ENCODE measurements at places on chromosomes 2 and 18.
A peak's percentile ranks its signal among the peaks of the same experiment; 100 is the strongest.

- DNase-seq, result no peak
Measured at GRCh38 chr2:129881786-129882396, 97.6 kb upstream of the RAB6C start.

DNA sequence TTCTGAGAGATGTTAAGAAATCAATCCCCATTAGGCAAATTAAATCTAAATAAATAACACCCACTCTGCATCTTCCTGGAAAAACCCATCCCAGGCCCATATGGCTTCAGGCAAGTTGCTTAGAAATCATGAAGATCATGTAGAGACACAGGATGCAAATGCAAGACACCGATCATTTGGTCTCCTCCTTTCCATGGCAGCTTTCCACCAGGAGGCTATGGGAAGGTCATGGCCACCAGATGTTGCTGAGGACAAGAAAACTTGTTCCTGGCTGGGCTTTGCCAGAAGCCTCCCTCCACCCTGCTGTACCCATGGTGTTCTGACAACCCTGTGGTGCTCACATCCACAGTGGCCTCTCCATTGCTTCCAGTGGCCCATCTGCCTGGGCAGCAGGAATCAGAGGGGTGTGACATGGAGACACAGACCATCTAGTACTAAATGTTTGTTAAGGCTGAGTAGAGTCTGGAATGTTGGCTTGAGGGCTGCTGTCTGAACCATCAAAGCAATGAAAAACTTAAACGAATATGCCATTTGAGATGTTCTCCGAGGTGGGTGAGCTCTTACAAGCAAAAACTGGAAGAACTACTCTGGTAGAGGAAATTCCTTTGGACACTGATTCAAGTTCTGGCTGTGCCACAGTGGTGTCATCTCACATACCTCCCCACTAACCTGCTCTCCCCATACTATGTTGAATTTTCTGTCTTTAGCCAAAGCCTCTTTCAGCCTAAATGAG is 293.2 kb downstream of the TNS1 start:
- no peak for DNase-seq

GRCh38 chr2:37601569-37601968 is 69.9 kb downstream of the CDC42EP3 start:
- no peak for DNase-seq

DNA sequence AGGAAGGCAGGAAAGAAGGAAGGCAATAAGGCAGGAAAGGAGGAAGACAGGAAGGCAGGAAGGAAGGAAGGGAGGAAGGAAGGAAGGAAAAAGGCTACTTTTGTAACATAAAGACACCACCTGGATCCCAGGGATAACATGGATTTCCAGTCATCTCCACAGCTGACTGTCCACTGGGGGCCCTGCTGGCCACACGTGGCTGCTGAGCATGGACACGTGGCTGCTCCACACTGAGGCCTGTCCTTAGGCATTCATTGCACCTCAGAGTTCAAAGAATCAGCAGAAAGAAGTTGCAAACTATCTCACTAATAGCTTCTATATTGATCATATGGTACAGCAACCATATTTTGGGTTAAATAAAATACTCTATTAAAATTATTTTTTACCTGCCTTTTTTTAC is 130.2 kb upstream of the SALL3 start:
- no peak for DNase-seq

DNA sequence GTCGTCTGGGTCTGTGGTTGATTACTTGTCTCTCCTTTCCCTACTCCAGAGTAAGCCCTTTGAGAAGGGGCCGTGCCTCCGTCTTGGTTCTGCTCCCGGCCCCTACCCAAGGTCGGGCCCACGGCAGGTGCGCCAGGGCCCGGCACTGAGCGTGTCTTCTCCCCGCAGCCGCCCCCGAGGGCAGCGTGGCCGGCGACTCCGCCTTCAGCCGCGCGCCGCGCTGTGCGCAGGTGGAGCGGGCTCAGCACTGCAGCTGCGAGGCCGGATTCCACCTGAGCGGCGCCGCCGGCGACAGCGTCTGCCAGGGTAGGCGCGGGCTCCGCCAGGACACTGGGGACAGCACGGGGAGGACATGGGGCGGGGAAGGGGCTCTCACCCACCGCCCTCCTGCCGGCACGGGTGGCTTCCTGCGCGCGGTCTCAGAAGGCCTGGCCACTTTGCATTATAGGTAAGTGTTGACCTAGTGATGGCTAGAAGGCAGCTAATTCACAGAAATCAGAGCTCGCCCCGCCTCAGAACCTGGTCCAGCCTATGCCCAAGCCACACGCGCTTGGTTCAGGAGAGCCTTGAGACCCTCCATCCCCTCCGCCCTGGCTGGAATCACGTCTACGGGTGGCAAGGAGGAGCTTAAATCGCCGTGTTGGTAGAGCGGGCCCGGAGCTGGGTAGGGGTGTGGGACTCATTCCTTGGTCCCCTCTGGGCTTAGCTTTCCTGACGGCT is 43.5 kb downstream of the FBLN7 start:
- DNase-seq, result peak; percentile 81

DNA sequence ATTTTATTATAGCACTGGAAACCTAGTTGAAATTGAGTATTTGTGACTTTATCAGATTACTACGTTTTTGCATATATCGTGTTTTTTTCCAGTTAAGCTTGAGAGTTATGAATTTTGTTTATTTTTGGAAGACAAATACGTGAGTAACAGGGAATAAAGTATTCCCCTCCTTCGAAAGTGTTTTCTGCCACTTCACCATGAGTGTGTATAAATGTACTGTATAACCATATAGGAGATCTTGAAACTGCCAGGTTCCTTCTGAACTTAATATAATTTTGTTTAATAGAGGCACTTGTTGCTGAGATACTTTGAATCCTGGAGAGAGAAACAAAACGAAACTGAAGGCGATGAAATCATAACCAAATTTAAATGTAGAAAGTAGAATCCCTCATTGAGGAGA is 1004.4 kb upstream of the ZEB2 start:
- no peak for DNase-seq

DNA sequence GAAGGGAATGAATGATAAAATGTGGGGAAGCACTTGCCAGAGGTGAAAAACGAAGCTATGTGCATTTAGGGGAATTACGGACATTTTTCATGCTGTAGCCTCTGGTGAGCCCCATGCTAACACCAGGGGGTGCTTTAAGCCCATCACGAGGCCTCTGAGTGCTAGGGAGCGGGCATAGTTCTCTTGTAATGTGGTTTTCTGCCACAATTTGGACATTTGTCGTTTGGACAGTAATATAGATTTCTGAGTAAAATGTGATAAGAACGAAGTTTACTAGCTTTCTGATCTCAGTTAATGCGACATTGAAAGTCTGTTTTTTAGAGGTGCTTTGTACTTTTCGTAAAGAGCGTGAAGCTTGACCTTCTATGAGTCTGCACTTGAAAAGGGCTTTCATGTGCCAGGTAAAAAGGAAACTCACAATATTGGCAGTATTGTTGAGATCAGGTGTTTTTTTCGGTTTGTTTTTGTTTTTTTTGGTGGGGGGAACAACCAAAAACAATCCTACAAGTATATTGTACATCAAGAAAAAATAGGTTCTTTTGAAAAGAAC is 50.6 kb downstream of the TRAF3IP1 start:
- DNase-seq, result no peak

DNA sequence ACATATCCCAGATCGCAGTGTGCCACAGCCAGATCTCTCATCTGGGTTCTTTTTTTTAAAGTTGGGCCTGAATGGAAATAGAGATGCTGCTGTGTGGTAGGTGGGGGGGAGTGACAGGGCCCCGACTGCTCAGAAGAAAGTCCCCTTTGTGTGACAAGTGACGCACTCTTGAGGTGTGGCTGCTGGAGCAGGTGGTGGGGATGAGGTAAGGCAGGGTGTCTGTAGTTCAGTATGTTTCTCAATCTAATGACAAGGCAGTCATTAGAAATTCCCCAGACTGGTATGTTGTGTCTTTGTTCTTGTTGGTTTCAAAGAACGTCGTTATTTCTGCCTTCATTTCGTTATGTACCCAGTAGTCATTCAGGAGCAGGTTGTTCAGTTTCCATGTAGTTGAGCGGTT is 128.8 kb upstream of the TACR1 start:
- no peak for DNase-seq

- no peak for DNase-seq
Measured at GRCh38 chr2:216769626-216770025, 74.3 kb upstream of the IGFBP5 start.

GRCh38 chr2:18273205-18273604 is 287.2 kb downstream of the RDH14 start:
- DNase-seq, result no peak

DNA sequence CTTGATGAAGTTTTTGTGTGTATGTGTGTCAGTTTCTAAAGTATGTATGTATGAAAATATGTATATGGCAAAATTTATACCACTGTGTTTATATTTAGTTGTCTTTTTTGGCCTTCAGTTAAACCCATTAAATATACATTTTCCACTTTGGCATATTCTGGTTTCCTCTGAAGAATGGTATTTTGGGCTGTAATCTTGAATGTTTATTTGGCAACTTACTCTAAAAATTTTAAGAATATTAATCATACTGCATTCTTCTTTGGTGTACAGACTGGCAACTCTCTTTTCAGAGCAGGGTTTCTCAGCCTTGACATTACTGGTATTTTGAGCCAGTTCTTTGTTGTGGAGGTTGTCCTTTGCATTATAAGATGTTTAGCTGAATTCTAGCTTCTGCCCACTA is 27.9 kb upstream of the CCBE1 start:
- DNase-seq, result no peak

DNA sequence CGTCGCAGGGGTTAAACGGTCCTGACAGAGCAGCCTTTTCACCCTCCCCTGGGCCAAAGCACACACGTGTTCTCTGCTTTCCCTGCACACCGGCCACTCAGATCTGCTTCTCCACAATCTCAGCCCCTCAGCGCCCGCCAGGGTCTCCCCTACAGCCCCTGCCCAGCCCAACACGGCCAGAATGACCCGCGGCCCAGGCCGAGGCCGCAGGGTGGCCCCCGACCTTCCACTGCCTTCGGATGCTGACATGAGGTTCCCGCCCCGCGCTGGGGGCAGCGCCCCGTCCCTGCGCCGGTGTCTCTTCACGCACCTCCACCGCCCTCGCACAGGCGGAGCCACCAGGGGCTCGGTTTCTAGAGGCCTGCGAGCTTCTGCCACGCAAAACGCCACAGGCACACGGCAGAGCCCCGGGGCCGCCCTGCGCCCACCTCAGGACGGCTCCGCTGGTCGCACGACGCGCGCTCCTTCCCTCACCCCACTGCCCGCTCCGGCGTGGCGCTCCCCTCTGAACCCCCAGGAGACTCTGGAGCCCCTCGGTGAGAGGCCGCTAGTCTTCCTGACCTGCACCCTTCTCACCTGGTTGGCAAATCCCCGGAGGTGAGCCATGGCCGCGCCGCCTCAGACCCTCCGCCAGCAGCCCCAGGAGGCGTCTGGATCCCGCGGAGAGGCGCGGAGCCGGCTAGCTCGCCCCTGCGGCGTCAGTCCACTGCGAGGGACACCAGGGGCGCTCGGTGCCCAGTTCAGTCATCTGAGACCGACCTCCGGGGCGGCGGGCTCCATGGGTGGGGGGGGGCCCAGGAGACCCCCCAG is 749 bp downstream of the STK25 start:
- no peak for DNase-seq

DNA sequence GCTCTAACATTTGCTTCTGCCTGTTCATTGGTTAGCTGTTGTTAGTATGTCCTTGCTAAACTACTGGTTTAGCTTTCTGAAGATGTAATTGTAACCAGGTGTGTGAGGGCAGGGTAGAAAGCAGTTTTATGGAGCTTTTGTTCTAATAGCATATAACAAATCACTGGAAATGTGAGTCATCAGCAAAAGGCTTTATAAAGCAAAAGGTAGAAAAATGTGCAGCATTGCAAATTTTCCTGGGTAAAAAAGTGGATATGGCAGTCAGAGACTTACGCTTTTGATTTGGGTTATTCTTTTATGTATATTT is 85.3 kb downstream of the ZNF407 start:
- DNase-seq, result no peak

GRCh38 chr18:37247497-37248161 is 318.0 kb downstream of the CELF4 start:
- no peak for DNase-seq

GRCh38 chr2:120629241-120629895 is 106.3 kb upstream of the GLI2 start:
- no peak for DNase-seq

- peak; percentile 7 for DNase-seq
Measured at GRCh38 chr2:46471-47345, at the start of gene FAM110C. Gene FAM110C, minus strand, starts transcription at chr2:46505. Its CDS starts 120 bp downstream, at chr2:46385.

GRCh38 chr2:65364986-65365733 is 67.2 kb downstream of the SPRED2 start:
- DNase-seq, result no peak

DNA sequence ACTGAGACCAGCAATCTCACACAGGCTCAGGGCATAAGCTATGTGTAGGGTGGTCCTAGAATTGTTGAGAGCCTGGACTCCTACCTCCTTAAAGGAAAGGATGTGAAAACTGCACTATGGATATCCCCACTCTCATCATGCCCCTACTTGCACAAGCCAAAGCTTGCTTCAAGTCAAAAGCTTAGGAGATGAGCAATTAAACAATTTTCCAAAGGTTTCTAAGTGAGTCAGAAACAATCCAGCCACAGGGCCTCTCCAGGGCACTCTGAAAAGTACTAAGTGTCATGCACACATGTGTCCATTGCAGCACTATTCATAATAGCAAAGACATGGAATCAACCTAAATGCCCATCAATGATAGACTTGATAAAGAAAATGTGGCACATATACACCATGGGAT is 215.4 kb downstream of the AFF3 start:
- no peak for DNase-seq

DNA sequence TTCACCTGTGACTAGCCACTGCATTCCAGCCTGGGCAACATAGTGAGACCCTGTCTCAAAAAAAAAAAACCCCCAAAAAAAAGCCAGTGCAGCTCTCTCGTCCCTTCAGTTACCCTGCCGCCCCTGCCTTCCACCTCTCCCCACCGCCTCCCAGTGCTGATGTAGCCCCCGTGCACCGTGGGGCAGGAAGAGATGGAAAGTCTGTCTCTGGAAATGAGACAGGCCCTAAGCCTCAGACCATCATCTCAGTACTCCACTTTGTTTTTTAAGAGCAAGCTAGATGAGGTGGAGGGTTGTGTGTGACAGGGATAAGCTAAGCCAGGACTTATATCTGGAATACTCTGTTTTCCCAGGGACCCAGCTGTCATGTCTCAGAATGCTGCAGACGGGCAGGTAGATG is 32.0 kb downstream of the MERTK start:
- no peak for DNase-seq

- DNase-seq, result no peak
Measured at GRCh38 chr2:210860276-210860675, 303.9 kb downstream of the CPS1 start.

DNA sequence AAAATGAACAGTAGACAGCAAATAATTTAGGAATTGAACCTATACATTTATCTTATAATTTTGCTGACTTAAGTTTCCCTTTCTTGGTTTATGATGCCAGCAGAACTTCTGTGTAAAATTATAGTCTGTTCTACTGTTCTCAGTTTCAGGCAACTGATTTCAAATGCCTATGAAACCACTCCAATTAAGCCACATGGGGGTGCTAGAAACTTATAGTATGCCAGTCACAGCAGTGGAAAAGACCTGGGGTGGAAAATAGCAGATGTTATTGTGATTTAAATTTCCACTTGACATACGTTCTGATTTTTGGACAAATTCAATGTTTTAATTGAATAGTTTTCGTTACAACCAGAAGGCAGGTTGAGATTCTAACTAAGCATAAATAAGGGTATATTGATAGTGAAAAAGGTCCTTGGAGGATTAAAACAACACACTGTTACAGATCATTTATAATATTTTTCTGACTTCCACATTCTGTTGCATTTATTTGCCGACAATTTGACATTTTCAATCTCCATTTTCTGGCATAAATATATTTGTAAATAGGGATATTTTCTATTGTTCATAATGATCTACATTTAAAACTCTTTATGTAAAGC is 61.4 kb downstream of the CPS1 start:
- DNase-seq, result peak; percentile 4

Data from DMS79 (cell line).